Osteoblast (primary cell): ENCODE measurements at places on chromosomes 13 and 19. TPM values are rescaled to one million over a fixed set of nuclear protein-coding genes. Genes with fewer than 3 reads are reported as not detected.

DNA sequence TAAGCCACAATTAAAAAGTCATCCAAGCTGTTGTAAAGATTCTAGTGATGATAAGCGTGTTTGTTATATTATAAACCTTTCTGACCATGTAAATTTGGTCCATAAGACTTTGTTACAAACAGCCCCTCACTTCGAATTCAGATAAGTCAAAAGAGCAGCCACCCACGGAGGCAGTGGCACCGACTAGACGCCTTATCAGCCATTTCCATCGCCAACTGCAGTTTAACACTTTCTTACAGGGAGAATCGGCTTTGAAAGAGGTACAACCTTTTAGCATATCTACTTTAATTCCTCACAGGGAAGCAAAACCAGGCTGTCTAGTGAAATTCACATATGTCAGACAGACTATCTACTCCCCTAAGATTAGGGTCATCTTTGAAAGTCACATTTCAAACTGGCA lies 47.5 kb downstream of the SOX21 start:
- no peak for DNase-seq

GRCh38 chr13:29484236-29484635 lies 111.3 kb downstream of the SLC7A1 start:
- DNase-seq, result no peak

DNA sequence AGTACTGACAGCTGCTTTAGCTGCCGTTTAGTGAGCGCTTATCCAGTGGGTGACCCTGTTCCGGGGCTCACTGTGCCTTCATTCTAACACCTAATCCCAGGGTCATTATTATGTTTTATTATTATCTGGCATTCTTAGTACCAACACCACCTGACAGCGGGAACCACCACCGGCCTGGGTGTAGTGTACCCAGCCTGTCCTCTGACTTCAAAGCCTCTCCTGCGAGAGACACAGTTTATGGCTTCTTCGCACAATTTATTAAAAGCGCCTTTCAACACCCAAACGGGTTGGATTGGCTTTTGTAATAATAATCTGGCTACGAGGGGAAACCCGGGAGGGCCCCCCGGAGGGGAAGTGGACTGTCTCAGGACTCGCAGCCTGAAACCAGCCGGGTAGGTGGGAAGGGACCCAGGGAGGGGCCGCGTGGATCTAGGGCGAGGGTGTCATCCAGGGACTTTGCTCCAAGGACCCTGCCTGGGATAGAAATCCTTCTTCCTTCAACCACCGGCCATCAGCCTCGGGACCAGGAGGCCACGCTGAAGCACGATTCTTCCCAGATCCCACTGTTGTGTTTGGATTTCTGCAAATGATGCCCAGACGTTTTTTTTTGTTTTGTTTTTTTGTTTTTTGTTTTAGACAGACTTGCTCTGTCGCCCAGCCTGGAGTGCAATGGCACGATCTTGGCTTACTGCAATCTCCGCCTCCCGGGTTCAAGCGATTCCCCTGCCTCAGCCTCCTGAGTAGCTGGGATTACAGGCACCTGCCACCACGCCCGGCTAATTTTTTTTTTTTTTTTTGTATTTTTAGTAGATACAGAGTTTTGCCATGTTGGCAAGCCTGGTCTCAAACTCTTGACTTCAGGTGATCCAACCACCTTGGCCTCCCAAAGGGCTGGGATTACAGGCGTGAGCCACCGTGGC lies 1.6 kb upstream of the ZBTB7A start:
- DNase-seq, result no peak

DNA sequence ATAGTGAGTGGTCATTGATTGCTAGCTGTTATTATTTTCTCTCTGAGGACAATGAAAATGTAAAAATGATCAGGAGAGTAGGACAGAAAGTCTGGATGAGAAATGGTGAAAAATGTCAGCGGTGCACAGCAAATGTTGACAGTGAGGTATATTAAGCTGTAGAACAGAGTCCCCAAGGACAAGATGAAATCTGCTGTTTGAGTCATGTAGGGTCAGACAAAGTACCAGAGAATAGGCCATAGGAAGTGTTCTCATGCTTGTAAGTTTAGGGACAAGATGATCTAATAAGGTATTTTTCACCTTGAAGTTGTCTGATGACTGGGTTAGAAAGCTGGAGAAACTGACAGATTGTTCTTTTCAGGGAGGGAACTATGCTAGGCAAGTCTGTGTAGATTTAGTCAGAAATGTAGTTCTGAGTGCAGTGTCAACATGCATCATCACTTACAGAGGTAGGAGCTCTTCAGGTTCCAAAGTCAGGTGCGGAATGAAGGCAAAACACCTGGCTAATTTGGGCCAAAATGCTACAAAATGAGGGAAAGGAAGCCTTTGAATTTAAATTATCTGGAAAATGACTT lies 369.3 kb downstream of the DLEU7 start:
- no peak for DNase-seq

The KIR2DL3 gene
- total RNA-seq, result not detected in 2 replicates
